ENCODE measurements at places on chromosomes 16 and 17.

- no peak for DNase-seq
Measured at GRCh38 chr17:14950686-14951085, 314.4 kb downstream of the PMP22 start.

DNA sequence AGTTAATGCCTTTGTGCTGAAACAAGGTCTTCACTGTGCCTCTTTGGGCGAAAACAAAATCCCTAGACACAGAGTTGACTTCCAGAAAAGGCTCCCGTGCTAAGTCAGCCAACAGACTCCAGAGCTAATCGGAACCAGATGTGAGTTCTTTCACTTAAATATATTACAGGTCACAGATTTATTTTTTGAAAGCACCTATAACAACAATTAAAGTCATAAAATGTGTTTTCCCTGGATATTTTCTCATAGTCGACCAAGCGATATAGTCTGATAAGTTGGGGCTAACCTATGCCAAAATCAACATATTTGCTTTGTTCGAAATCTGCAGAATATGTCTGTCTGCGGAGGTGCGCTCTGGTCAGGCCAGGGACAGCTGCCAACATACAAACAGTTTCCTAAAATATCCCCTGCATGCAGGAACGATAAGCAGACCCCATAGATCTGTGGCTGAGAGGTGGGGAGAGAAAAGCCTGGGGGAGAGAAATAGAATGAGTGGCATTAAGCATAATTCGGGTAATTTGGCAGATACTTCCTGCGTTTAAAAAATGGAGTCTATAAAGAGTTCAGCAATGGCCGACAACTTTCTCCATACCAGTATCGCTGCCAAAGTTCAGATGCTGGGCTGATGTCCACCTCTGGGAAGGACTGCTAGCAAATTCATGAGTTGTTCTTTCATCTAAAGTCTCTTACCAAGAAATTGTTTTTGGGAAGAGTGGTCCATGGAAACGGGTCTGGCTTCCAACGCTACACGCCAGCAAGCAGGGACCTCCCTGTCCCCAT, 50.8 kb upstream of the MYH10 start:
- DNase-seq: no peak

- no peak for DNase-seq
Measured at GRCh38 chr17:62617894-62618472, 9.5 kb upstream of the MRC2 start.

DNA sequence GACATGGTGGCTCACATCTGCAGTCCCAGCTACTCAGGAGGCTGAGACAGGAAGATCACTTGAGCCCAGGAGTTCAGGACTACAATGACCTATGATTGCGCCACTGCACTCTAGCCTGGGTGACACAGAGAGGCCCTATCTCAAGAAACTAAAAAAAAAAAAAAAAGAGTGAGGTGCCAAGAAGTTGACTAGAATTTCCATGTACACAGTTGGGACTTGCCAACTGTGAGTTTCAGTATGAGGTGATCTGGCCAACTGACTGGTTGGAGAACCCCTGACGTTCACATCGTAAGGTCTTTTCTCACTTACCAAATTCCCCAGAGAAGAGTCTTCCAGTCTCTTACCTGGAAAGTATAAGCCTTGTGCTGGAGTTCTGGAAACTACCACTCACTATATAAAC, 3.1 kb upstream of the MED11 start:
- DNase-seq: no peak

DNA sequence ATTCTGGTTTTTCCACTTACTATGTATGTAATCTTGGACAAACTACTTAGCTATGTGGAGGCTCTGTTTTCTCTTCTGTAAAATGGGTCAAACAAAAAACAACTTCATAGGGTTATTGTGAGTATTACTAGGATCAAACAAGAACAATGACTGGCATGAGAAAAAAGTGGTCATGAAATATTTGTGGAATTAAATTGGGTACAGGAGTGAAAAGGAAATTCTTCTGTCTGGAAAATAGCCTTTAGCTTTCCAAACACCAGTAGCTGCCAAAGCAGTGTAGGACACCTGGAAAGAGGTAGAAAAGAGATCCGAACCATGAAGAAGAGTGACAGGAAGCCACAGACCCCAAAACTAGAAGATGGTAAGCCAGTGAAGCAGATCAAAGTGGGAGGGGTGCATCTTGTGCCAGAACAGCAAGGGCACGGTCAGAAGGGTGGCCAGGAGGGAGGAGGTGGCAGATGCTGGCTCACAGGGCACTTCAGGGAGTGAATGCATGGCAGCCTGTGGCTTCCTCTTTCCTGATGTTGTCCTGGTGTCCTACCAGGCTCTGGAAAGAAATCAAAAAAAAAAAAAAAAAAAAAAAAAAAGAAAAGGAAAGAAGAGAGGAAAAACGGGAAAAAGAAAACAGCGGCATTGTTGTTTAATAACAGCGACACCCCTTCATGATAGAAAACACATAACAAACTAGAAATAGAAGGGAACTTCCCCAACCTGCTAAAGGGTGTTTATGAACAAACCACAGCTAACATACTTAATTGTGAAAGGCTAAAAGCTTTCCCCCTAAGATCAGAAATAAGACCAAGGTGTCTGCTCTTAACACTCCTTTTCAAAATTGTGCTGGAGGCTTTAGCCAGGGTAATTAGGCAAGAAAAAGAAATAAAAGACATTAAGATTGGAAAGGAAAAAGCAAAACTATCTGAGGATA, 67.9 kb downstream of the PCTP start:
- no peak for DNase-seq

DNA sequence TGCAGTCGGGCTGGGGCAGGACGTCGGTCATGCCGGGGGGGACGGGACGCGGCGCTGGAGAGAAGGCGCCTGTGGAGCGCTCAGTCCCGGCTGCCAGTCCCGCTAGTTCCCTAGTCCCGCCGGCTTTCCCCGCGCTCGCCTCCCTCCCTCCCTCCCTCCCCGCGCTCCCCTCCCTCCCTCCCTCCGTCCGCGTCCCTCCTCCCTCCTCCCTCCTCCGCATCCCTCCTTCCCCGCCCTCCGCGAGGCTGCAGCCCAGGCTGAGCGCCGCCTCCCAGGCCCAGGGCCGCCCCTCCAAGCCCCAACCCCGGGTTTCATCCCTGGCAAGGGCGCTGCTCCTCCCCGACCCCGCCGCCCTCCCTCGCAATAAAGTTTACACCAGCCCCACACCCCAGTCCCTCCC, 34.8 kb downstream of the TIMM22 start:
- no peak for DNase-seq

DNA sequence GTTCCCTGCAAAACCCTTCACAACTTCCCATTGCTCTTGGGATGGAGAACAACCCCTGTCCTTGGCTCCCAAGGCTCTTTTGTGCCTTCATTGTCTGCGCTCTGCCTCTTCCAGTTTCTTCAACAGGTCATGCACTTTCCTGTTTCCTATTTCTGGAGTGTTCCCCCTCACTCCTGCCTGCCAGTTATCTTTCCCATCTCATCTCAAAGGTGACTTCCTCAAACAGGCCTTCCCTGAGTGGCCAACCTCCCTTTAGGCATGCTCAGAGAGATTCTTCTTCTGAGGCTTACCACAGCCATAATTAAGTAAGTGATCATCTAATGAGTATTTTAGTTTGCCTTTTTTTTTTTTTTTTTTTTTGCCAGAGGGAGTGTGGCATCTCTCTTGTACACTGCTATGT, 2.9 kb upstream of the CYLD start:
- no peak for DNase-seq

GRCh38 chr16:11310997-11311561, 29.9 kb upstream of the PRM1 start:
- DNase-seq: no peak

- no peak for DNase-seq
Measured at GRCh38 chr16:57900796-57901479, 70.0 kb downstream of the CNGB1 start.

- no peak for DNase-seq
Measured at GRCh38 chr16:63789603-63790002, 1332.3 kb downstream of the CDH11 start.

DNA sequence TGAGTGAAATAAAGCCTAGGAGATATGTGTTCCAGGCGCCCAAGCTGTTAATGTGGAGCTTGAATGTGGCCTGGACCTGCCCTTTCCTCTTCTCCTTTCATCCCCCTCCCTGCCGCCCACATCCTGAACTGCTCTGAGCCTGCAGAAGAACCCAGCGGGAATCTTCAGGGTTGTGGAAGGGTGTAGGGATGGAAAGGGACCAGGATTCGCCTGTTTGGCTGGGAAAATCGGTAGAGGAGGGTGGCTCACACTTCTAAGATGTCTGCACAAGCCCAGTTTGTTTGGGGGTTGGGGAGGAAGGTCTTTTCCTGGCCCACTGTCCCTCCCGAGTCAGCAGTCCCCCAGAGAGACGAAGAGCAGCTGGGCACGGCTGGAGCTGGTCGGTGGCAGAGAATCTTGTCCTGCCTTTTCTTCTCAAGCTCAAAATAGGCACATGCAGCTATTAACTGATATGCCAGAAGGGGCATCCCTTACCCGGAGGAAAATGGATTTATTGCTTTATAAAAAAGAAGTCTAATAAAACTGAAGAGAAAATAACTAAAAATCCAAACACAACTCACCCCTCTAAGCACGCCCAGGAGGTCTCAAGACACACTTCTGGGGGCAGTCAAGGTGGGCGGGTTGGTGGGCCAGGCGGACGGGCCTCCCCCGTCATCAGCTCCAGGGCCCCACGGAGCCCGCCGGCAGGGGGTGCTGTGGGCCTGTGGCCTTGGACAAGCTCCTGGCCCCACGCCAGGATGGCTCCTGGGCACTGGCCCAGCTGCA, 11.5 kb upstream of the PITPNA start:
- DNase-seq: peak; percentile 29

GRCh38 chr16:81843683-81844082, 64.6 kb downstream of the PLCG2 start:
- DNase-seq: no peak

- no peak for DNase-seq
Measured at GRCh38 chr17:59876107-59876506, 16.6 kb downstream of the TUBD1 start.

DNA sequence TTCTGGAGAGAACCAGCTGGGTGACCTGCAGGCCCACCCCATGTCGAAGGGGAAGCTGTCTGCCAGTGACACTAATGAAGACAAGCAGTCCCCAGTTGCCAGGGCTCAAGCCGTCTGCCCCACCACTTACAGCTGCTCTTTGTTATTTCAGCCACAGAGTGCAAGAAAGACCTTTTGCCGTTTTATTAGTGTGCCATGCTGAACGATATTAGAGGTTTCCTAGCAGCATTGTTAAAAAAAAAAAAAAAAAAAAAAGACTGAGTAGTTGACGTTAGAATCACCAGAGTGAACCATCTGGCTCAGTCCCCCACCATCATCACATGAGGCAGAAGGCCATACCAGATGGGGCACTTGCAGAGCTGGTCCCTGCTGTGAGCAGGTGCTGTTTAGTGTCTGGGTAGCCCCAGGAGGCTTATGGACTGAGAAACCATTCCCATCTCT, 26.5 kb upstream of the SLC39A11 start:
- DNase-seq: no peak
